ENCODE measurements at places on chromosomes 2 and 18.

- no peak for DNase-seq
These were observed 158.1 kb downstream of the CCBE1 start for GRCh38 chr18:59539108-59539507.

GRCh38 chr2:31654241-31654640, 73.5 kb upstream of the SRD5A2 start:
- no peak for DNase-seq

DNA sequence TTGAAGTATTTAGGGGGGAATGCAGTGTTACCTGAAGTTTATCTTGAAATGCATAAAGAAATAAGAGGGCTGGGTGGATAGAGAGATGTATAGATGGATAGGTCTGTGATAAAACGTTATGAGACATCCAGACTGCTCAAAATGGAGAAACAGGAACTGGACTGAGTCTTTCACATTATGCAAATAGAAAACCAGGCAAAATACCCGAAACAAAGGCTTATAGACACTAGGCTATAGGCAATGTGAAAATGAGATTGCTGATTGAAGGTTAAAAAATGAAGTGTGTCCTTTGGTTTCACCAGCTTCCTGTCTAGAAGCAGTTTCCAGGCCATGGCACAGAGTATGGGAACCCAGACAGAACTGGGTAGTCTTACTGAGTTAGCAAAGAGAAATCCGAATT, 24.9 kb upstream of the SLC3A1 start:
- no peak for DNase-seq

- no peak for DNase-seq
These were observed 1675.9 kb upstream of the CELF4 start for GRCh38 chr18:39241534-39241933.

- no peak for DNase-seq
These were observed 19.0 kb upstream of the ESPNL start for GRCh38 chr2:238081150-238081549.

DNA sequence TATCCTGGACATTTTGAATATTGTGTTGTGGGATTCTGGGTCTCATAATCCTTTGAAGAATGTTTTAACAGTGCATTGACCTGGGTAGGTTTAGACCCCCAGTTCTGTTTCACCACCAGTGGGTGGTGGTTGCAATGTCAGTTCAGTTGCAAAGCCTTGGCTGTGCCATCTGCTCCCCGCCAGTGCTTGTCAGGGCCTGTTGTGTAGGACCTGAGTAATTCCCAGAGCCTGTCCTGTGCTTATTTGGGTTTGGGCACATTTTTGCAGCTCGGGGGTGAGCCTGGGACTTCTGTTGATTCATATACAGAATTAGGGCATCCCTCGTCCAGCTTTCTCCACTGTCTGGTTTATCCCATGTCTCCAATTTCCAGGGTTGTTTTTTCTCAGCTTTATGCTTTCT, 24.8 kb downstream of the ATP9B start:
- no peak for DNase-seq

GRCh38 chr2:85312404-85312803, 15.4 kb downstream of the TGOLN2 start:
- DNase-seq, result no peak

GRCh38 chr2:191539068-191539467, 138.9 kb upstream of the NABP1 start:
- DNase-seq, result no peak

DNA sequence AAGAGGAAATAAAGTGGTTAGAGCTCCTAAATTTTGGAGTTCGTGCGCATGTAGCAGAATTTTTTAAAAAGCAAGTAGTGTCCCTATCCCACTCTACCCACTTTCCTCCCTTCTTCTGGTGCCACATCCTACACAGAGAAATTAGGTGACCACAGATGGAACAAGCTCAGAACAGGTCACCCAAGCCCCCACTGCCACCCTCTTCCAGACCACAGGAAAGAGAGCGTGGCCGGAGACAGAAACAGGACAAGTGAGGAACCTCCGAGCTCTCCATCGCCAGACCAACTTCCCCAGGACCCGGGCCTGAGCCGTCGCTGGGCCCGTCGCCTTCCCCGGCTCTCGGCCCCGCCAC, 433 bp downstream of the NPC1 start:
- no peak for DNase-seq

DNA sequence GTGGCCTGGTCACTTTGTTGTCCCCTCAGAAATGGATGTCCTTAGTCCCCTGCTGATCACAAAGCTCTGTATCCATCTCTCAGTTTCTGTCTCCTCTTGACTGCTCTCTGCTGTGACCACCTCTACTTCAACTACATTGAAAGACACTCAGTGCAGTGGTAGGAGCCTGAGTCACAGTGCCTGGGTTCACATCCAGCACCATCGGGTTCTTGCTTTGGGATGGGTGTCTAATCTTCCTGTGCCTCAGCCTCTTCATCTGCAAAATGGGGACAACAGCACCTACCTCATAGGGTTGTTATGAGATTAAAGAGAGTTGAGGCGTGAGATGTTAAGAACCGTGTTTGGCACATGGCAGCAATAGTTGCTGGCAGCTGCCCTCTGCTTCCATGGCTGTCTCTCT, 30.6 kb downstream of the YPEL5 start:
- DNase-seq, result no peak

GRCh38 chr18:77124452-77124922, 8.1 kb downstream of the MBP start:
- DNase-seq, result no peak

DNA sequence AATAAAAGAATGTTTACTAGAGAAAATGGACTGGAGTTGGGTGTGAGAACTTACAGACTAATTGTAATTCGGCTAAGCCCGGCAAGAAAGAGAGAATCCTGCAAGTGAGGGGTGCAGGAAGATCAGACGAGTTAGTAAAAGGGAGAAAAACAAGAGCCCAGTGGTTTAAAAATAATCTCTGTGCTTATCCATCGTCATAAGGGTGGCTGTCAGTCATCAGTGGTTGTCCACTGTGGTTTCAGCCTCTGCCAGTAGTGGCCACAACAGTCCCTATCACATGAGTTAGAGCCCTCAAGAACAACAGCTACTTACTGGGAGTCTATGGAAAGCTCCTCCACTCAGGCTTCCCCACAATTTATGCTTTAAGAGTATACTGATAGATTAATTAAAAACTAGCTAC, 239.8 kb downstream of the SETBP1 start:
- DNase-seq, result no peak

DNA sequence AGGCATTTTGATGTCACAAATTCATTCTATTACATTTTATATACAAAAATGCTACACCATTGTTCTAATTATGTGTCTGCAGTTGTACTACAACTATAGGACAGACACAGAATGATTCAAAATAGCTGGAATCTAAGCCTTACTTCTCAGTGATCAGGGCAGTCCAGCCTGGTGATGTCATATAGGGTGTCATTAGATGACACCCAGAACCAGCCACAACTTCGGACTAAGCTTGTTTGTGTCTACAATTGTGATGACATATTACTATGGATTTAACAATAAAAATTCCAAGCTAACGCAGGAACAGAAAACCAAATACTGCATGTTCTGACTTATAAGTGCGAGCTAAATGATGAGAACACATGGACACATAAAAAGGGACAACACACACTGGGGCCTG, 31.0 kb downstream of the M1AP start:
- DNase-seq, result no peak

DNA sequence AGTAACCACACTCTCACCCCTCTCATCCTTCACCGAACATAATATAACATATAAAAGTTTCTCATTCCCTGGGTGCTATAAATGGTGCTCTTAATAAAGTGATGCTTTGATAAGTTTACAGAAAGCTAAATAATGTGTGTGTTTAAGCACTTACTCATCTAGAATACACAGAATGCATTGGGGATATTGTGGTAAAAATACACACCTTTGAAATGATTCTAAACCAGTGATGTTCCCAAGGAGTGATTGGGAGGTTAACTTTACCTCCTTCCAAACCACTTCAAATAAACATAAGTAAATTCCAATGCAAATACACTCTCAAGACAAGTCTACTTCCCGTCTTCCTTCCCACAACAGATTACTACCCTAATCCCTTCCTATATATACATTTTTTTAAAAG, 85.3 kb upstream of the TWSG1 start:
- DNase-seq, result no peak

DNA sequence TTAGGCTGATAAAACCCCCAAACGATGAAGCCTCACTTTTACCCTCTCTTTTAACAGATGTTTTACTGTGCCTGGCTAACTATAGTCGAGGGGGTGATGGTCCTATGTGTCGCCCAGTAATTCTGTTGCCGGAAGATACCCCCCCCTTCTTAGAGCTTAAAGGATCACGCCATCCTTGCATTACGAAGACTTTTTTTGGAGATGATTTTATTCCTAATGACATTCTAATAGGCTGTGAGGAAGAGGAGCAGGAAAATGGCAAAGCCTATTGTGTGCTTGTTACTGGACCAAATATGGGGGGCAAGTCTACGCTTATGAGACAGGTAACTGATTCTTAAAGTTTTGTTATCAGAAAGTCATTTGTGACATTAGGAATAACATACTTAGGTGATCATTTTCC, 20.4 kb downstream of the MSH6 start:
- DNase-seq, result no peak

DNA sequence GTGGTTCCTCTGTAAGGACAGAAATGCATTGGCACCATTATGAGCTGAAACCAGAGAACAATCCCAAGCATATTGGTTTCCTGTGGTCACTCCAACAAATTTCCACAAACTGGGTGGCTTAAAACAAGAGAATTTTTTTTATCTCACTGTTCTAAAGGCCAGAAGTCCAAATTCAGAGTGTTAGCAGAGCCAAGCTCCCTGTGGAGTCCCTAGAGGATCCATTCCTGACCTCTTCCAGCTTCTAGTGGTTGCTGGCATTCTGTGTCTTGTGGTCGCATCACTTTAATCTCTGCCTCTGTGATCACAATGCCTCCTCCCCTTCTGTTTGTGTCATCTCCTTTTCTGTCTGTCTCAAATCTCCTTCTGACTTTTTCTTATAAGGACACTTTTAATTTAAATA, 380.3 kb downstream of the NYAP2 start:
- DNase-seq, result no peak

DNA sequence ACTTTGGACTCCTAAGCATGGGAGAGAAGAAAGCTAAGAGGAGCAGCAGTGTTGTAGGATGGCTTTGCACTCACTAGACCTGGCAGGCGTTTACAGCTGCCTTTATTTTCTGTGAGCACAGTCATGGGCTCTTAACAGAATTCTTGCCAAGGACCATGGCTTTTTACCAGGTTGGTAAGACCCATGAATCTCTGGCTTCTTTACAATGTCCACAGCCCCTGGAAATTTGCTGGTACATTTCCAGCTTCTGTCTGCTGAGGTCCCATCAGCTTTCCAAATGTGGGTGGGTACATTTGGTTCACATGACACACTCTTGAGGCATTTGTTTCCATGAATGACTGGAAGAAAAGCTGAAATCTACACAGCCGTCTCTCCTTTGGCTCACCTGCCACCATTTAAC, 162.7 kb downstream of the PPP1R1C start:
- no peak for DNase-seq

DNA sequence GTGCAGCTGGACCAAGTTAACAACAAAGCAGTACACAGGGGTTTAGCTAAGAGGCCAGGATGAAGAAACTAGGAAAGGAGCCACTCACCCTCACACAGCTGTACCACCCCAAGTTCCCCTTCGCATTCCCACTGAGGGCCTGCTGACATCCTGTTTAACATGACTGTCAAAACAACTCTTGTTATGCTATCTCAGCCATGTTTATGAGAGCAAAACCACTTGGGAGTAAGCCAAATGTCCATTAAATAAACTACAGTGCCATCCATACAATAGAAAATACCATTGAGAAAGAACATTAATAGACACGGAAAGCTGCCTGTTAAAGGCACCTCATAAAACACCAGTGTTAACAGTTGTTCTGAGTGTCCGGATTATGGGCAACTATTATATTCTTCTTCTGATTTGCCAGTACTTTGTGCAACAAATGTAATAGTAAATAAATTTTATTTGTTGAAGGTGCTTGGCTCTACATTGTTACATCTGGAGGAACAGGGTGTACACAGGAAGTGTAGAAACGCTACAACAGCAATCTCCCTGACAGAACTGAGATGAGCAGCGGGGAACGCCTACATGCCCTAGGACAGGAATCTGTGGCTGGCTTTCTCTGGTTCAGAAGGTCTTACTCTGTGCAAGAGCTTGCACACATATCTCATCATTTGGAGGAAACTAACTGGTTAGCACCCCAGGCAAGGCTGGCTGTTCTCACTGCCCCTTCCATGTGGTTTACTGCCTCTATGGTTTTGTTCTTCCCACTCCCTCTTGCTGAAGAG, 85.6 kb downstream of the EHD3 start:
- no peak for DNase-seq

- no peak for DNase-seq
These were observed 170.5 kb downstream of the SH3RF3 start for GRCh38 chr2:109299536-109299935.

DNA sequence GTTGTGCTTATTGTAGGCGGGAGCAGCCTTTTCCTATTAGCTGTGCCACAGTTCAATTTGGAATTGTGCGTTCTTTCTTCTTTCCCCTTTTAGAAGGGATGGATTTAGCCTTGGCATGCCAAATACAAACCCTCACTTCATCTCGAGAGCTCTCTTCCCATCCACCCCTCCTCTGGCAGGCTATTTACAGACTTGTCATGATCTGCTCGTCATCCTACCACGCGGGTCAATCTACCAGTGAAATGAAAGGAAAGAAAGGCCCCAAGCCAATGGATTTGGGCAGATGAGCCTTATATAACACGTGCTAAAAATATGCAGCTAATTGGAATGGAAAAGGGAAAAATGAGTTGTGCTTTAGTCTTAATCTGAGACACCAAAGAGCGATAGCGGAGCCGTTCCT, 277.5 kb downstream of the PRKCE start:
- DNase-seq, result no peak

DNA sequence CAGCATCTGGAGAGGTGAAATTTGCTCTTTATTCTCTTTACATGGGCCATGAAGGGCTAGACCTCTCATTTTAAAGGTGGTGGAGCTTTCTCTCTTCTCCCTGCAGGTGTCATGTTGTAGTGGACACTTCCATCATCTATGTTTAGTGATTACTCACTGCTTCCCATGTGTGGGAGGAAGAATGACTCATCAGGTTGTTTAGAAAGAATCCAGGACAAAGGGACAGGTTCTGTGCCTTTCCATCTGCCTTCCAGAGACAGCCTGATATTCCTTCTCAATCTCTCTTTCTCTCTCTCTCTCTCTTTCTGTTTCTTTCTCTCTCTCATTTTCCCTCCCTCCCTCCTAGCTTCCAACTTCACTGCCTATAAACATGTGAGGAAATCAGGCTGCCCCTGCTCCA, 38.7 kb downstream of the SCG2 start:
- DNase-seq, result no peak

- DNase-seq, result no peak
These were observed 62.1 kb upstream of the XDH start for GRCh38 chr2:31476511-31477180.

- no peak for DNase-seq
These were observed 46.3 kb upstream of the CREB1 start for GRCh38 chr2:207483477-207483876.

Measured in cortex of kidney (tissue), 1 donor.